Activated naive CD4-positive, alpha-beta T cell (primary cell): ENCODE measurements at places on chromosomes 3 and 15.
A peak's percentile ranks its signal among the peaks of the same experiment; 100 is the strongest.

DNA sequence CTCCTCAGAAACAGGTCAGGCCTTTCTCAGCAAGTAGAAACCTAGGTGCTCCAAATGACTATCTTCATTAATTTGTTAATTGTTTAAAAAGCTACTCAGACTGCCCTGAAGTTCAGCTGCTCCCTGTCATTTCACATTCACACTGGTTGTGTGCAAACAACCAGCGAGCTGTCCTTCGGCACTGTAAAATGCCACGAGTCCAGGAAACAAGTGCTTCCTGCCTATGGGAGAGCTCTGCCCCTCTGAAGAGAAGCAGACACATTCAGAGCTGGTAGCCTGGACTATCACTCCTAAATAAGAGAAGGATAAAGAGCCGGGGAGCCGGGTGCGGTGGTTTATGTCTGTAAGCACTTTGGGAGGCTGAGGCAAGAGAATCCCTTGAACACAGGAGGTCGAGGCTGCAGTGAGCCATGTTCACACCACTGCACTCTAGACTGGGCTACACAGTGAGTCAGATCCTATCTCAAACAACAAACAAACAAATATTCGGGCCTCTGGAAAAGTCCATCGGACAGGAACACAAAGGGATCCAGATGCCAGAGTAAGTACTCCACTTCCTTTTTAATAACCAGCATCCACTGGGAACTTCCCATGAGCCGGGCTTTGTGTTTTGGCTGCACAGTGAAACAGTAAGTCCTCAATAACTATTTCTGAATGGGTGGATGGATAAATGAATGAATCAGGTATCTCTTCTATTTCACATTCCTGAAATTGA lies 114.4 kb upstream of the WNT5A start:
- no peak for DNase-seq

DNA sequence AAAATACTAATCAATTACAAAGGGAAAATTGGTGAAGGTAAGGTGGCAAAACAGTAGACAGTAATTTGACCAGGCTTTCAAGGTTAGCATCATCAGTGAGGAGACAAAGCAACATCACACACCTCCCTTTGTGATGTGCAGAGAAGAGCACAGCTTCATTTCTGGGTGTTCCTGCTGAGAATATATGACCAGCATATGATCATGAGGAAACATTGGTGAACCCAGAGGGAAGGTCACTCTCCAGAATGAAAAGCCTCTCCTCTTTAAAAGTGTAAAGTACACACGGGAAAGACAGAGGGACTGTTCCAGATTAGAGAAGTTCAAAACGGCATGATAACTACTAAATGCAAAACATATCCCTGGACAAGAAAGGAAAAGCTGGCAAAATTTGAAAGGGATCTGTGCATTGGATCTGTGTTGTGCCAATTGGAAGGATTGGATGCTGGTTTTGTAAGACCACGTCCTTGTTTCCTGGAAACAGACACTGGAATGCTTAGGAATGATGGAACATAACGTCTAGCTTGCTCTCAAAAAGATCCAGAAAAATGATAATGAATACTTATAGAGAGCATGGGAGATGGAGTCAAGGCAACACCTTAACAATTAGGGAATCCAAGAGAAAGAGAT lies 80.6 kb upstream of the MITF start:
- no peak for DNase-seq

- peak; percentile 58 for DNase-seq
Observed at GRCh38 chr3:16842272-16843270, 42.2 kb upstream of the PLCL2 start.

DNA sequence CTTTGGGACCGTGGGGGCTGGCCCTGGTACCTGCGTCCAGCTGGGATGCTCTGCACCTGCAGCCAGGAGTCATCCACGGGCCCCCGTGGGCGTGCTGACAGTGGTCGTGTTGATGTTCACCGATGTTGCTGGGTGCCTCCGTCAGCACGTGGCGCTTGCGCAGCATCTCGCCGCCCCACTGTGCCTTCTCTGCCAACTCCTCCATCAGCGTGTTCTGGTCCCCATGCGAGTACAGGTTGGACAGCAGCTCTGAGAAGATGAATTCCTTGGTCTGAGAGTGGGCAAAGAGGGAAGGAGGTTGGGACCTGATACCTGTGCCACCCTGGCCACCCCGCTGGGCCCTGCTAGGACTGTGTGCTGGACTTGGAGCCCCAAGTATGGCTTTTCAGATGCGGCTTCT lies 61.4 kb downstream of the ADAMTS7 start:
- no peak for DNase-seq

- no peak for DNase-seq
Observed at GRCh38 chr3:128359846-128360642, 106.6 kb downstream of the DNAJB8 start.

- DNase-seq = no peak
Observed at GRCh38 chr3:5264093-5264600, 76.6 kb downstream of the EDEM1 start.

GRCh38 chr15:66798426-66799061 lies 96.5 kb downstream of the SMAD6 start:
- no peak for DNase-seq

DNA sequence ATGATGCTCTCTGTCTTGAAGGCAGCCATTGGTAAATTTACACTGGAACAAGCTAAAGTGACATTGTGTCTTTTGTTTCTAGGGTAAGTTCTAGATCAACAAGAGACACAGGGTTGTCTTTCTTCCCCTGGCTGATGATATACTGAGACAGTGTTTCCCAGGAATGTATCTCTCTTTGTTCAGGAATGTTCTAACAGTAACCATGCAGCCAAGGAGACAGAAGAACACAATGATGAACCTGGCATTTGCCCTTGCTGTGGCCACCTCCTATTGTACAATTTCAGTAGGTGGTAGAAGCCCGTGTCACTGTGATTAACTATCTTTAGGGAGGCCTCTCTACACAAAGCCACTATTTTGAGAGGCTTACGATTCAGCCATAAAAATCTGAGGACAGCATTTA lies 130.7 kb downstream of the LRTM1 start:
- no peak for DNase-seq

- DNase-seq = no peak
Observed at GRCh38 chr3:142576792-142577191, 1.7 kb downstream of the ATR start.

- no peak for DNase-seq
Observed at GRCh38 chr3:38627956-38628355, 21.5 kb downstream of the SCN5A start.

DNA sequence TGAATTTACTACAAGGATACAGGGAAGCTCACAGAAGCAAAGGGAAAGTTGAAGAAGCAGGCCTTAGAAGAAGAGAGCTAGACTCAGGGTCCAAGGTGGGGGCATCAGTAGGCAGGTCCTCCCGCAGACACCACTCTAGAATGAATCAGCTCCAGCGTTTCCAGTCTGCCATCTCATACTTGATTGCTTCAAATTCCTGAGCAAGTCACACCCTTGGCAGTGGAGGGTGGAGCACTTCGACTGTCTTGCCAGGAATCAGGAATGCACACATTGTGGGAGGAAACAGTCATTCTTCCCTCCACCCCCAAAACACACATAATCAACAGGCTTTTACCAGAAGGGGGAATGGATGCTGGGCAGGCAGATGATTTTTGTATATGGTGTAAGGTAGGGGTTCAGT lies 78.5 kb downstream of the CHCHD6 start:
- DNase-seq = no peak

GRCh38 chr15:27808182-27808581 lies 290.9 kb downstream of the OCA2 start:
- DNase-seq = no peak

DNA sequence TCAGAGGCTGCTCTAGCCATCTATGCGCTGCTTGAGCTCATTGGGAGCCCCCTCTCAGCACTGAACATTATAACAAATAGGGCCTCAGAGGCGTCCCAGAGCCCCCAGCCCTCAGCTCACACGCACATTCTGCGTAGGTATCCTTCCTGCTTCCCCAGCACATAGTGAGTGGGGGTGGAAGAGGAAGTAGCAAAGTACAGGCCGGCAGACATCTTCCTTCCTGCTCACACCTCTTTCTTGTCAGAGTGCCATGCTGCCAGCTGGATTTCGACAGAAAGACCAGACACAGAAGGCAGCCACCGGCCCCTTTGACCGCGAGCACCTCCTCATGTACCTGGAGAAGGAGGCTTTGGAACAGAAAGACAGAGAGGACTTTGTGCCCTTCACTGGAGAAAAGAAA lies 16.6 kb downstream of the TMOD2 start:
- no peak for DNase-seq
